ENCODE measurements at places on chromosomes 7 and 10.

DNA sequence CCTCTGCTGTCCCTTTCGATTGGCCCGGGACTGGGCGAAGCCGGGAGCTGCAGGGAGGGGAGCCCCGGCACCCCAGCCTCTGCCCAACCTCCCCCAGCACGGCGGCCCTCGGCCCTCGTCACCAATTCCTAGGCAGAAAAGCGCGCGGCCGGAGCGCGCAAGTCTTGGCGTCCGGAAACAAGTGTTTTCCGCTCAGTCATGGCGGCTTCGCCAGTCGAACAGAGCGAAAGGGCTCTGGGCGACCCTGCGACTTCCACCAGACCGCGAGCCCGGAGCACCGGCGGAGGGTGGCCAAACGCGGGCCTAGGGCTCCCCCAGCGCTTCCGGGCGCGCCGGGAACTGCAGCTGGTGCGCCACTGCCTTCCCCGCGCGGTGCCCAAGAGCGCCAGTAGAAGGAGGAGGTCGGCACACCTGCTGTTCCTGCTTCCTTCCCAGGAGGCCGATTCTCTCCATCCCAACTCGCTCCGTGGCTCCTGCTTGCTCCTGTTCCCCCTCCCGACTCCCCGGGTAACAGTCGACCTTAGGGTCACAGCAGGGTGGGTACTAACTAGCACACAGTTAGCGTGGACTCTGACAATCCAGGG, 729.9 kb downstream of the ZWINT start:
- peak; percentile 45 for DNase-seq

- DNase-seq, result no peak
Measured at GRCh38 chr10:69588358-69588757, 15.1 kb upstream of the NEUROG3 start.

DNA sequence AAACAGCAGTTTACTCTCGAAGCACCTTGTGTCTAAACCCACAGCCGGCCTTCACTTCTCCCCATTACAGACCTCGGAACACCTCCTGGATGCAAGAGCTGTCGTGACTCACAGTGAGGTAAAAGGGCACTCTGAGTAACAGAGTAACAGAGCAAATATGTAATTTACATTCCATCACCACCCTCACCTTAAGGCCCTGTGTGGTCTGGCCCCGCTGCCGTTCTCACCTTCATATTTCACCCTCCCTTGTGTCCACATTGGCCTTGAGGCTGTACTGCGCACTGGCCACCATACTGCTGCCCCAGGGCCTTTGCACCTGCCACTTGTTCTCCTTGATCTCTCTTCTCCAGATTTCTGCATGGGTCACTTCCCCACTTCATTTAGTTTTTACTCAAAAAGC, 12.6 kb downstream of the FFAR4 start:
- DNase-seq, result no peak

GRCh38 chr7:128035712-128036111, 4.5 kb upstream of the LRRC4 start:
- no peak for DNase-seq

- no peak for DNase-seq
Measured at GRCh38 chr10:78651287-78651686, 417.5 kb upstream of the ZMIZ1 start.

DNA sequence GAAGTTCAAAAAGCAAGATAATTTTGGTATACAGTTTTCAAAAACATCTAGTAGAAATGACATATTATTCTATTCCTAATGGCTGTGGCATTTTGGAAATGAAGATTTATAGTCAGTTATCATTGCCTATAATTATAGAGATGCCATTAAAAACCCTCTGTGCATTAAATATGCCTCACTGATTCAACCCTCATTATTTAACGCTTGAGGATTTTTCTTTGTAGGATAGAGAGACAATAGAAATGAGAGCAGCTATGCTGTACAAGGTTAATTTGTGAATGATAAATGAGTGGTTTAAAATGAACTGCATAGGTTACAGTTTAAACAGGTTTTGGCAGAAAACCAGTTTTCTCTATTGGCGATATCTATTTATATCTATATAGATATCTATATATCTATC, 32.2 kb upstream of the SEMA3A start:
- no peak for DNase-seq

GRCh38 chr7:108135446-108136190, 5.5 kb upstream of the LAMB4 start:
- DNase-seq, result no peak

DNA sequence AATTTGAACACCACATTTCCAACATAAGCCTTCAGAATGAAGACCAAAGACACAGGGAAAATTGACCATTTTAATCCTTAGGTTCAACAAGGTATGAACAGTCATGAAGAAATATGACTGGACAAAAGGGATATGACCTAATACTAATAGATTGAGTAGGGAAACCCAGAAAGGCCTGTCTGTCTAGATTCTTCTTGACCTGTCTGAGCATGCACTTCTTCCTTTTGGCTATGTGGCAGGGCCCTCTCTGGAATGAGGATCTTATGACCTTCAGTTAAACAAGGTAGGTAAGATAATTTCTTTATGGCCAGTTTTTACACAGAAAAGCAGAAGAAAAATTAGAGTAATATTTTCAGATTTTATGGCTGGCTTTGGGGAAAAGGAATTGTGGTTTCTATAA, 3.0 kb upstream of the PHYHIPL start:
- DNase-seq, result no peak

GRCh38 chr7:71498381-71498780, 366.4 kb downstream of the GALNT17 start:
- DNase-seq, result no peak

- no peak for DNase-seq
Measured at GRCh38 chr10:11113156-11113555, 95.5 kb downstream of the CELF2 start.

- DNase-seq, result no peak
Measured at GRCh38 chr10:25811052-25811685, 122.9 kb upstream of the MYO3A start.

- DNase-seq, result peak; percentile 21
Measured at GRCh38 chr10:13890233-13891127, 303.7 kb downstream of the PRPF18 start.

DNA sequence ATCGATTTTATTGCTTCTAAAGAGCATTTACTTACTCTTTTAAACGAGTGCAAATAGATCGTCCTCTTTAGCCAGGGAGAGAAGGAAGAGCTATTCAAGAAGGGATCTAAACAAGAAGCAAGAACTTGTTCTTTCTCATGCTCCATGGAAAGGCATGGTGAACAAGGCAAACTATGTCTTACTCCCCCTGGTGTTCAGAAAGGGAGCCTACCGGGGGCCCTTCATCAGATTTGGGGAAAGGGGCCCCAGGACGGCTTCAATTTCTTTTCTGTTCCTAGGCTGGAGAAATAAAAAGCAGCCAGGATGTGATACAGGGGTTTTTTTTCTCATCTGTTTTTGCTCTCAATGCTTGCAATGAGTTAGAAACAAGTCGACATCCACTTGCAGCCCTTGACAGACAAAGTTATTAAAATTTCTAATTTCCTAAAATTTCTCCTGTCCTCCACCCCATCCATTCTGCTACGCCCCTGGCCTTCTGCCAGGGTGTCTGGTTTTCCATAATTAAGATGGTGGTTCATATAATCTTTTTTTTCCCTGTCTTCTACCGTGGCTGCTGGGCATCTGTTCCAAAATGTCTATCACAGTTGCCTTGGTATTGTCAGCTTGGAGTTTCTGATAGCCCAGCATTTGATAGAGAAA, 214.4 kb downstream of the CREB5 start:
- DNase-seq, result peak; percentile 35

DNA sequence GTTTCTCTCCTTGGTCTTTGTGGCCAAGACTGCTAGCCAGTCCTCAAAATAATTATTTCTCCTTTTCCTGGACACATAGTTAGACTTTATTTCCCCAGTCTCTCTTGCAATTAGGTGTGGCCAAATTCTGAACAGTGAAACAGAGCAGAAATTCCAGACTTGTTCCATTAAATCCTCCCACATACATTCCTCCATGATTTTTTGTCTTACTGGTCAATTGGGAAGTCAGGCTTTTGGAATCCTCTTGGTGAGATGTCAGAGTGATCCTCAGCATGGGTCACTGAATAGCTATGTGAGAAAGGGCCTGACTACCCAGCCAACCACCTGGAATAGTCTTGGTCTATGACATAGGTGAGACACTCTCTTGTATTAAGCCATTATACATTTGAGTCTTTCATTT, 164.2 kb downstream of the DGKI start:
- DNase-seq, result no peak

DNA sequence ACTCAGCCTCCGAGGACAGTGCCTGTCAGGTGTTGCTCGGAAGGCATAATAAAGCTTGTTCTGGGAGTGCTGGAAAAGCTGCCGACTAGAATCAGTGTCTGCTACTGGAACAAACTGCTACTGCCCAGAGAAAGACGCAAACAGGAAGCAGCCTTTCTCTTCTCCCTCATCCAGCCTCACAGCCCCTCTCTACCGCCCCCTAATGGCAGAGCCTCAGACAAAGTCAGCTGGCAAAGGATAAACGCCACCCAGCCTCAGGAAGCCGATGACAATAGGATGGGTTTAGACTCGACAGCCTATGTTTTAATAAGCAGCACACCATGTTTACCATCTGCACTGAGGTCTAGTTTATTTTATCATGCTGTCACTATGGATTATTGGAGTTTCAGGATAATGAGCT, 169.5 kb upstream of the LYZL1 start:
- peak; percentile 41 for DNase-seq

GRCh38 chr10:76717141-76717540, 920.5 kb downstream of the KCNMA1 start:
- DNase-seq, result peak; percentile 25

DNA sequence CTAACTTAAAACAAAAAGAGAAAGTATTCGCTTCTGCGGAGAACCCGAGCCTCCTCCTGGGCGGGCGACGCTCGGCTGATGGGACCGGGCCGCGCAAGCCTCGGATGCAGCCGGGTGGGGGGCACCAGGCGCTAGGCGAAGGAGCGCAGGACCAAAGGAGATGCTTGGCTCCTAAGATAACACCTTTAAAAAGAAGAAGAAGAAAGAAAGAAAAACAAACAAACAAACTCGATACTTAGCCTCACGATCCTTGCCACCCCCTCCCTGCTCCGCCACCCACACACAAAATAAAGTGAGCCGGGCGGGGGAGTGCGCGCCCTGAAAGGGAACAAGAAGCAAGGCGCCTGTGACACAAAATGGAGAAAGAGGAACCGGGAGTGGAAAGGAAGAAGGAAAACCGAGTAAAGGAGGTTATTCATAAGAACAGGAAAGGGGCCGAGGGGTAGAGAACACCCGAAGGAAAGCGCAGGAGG, 34.0 kb upstream of the EBLN1 start:
- DNase-seq, result no peak

DNA sequence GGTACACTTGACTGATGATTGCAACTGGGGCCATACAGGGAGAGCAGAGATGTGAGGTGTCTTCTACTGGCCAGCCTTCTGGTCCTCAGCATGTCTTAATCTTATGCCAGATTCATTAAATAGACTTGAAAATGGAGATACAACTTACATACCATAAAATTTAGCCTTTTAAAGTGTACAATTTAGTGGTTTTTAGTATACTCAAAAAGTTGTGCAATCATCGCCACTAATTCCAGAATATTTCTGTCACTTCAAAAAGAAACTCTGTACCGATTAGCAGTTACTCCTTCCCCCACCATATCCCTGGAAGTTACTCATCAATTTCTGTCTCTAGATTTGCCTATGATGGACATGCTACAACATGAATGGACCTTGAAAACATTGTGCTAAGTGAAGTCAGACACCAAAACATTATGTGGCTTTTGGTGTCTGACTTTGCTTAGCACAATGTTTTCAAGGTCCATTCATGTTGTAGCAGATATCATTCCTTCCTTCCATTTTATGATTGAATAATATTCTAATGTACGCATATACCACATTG, 53.0 kb downstream of the SH2D4B start:
- no peak for DNase-seq

DNA sequence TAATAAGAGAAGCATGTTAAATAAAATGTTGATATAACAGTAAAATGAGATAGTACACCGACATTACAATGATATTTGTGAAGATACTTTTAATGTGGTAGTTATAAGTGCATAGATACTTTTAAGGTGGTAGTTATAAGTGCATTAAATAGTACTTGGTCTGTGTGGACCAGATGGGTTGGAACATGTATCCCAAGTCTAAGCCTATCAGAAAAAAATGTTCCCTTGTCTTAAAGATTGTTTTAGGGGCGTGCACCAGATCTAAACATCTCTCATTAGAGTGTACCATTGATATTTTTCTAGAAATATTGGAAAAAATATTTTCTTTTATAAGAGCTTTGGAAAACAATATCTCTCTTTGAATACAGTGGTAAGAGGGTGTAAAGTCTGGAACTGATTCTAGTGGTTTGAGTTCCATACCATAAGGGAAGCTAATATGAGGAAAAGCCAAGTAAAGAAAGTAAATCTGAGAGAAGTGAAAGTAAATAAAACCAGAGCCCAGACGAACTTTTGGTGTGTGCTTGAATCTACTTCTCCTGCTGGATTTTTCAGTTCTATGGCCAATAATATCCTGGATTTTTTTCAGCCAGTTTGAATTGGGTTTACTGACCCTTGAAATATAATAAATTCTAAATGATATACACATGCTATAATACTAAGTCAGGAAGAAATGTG, 175.3 kb downstream of the MBL2 start:
- no peak for DNase-seq

- no peak for DNase-seq
Measured at GRCh38 chr10:9024210-9024609, 969.7 kb downstream of the GATA3 start.

DNA sequence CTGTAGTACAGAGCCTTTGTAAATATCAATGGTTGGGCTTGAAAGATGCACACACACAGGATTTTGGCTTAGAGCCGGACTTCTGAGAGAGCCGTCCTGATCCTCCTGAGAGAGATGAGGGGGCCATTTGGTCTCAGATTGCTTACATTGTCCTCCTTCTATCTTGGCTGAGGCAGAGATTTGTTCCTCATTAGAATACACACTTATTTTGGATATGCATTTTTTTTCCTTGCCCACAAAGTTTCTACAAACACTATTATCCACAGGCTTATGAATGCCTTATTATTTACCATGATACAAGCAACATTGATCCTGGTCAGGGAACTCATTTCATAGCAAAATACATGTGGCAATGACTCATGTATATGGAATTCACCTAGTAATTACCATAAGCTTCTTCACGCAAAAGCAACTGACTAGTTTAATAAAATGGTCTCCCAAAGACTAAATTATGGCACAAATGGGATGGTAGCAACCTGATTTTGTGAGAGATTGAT, 175.3 kb downstream of the MDFIC start:
- DNase-seq, result no peak

GRCh38 chr7:13742811-13743210, 246.7 kb downstream of the ETV1 start:
- DNase-seq, result no peak

DNA sequence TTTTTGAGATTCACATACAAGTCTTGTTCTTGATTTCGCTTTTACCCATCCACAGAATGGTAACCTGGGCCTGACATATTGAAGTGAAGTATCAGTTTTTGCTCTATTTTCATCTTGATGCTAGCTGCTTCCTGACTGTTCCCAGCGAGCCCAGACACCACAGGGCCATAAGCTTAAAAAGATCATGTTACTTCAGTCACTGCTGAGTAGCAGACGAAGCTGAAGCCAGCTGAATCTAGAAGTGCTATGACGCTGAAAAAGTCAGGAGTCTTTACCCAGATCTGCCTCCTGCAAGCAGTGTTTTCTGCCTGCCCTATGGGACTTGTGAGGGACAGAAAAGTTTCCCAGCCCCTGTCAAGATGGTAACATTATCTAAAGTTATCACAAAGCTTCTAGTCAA, 2.7 kb upstream of the PRXL2A start:
- DNase-seq, result no peak
